ENCODE measurements at places on chromosomes 7 and 10.

DNA sequence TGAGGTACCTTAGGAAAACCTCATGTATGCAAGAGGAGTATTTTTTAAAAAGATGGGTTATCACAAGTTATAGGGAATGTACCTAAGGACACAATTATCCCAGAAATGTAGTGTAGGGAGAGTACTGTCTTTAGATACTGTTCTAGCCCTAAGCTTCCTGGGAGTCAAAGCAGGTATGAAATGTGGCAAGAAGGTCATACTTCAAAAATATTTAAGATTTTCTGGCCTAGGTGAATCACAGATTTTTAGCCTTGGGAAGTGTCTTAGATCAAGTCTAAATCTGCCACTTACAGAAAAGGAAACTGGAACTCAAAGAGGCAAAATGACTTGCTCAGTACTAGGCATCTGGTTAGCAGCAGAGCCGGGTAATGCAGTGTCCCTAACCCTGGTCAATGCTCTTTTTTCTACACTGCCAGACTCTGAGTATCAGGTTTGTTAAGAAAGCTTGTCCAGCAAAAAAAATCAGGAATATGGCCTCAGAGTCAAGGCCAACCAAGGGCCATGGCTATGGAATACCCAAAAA lies 13.9 kb downstream of the PIK3AP1 start:
- no peak for DNase-seq

GRCh38 chr10:129871966-129872365 lies 92.1 kb downstream of the EBF3 start:
- DNase-seq, result no peak

GRCh38 chr10:73537288-73537687 lies 41.5 kb upstream of the PPP3CB start:
- DNase-seq, result peak; percentile 22

- no peak for DNase-seq
Observed at GRCh38 chr10:18340496-18341051, 200.3 kb downstream of the CACNB2 start.

- no peak for DNase-seq
Observed at GRCh38 chr10:10821926-10822325, 195.7 kb upstream of the CELF2 start.

- no peak for DNase-seq
Observed at GRCh38 chr7:98212532-98213041, 1.3 kb downstream of the BHLHA15 start.

DNA sequence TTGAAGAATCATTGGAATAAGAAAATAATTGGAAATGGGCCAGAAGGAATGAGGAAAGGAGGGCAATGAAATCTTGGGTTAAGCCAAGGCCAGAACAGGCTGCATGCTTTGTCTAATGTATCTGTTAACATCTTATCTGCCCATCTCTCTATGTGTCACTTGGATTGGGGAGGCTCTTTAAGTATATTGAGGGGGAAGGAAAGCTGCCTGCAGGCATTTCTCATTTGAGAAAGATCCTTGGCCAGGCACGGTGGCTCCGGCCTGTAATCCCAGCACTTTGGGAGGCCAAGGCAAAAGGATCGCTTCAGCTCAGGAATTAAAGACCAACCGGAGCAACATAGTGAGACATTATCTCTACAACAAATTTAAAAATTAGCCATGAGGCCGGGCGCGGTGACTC lies 14.3 kb downstream of the PCBD1 start:
- DNase-seq, result no peak

DNA sequence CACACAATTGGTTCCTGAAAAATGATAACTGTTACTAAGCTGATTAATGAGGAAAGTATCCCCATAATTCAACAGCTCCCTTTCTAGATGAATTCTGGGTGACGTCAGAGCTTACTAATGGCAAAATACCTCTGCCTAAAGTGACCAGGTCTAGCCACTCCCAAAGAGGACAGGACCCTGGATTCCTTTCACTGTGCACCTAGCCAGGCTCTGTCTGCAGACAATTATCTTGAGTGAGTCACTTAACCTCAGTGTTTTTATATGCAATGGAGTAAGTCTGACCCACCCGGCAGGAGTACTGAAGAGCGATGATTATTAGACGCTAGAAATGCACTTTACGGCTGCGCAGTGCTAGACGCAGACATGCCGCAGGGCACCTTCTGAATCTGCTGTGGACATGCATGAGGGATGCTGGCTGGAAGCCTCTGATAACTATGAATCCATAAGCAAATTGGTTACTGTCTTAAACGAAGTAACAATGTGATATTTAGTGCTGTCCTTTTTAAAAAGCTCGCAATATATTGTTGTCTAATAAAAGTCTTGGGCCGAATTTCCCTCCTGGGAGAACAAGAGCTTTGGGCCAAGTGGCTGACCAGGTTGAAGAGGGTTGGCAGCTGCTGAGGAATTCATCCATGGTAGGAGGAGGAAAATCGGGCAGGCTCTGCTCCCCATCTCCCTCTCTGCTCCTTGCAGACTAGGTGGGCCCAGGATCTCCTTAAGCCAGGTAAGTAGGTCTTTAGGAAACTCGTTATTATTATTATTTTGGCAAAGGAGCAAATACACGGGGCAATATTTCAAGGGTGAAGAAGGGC lies 4.6 kb upstream of the INPP5A start:
- DNase-seq, result no peak

DNA sequence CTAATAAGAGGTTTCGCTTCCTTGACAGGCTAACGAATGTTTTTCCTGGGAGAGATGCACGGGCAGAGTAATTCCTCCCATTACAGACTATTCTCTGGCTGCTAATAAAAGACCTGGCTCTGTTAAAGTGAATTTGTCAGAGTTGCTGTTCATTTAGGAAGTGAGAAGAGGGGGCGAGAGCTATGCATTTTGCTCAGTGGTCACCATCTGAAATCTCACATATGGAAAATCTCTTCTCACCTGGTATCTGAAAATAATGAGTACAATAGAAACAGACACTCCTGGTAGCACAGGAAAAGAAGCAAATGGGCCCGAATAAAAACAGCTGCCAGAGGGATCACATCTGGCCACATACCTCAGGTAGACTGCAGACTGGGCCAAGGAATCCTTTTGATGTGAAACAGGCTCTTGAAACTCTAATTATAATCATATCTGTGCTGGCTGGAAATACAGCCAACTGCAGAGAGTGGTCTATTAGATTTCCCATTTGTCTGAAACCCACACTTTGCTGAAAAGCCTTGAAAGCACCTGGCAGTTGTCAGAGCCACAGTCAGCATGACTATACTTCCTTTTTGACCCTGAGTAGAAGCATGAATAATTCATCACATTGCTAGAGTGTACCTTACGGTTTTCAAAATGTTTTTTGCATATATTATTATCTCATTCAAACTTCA lies 33.6 kb downstream of the AOAH start:
- DNase-seq, result no peak

- no peak for DNase-seq
Observed at GRCh38 chr7:18855796-18856195, 261.6 kb downstream of the TWIST1 start.

DNA sequence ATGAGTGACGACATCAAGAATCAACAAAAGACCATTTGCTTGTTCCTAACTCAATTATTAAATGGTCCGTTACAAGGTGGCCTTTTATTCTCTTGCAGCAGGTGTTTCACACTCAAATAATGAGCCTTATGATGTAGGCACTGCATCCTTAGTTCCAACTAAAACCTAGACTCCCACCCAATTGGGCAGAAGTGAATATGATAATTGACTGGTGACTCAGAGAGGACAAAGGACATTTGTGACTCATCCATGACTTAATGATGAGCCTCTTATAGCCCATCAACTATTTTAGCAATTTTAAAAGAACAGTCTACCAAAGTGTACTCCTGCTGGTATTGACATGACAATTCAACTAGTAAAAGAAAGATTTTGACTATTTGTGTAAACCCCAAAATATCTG lies 1027.8 kb upstream of the PHF14 start:
- no peak for DNase-seq

- no peak for DNase-seq
Observed at GRCh38 chr10:109895848-109896247, 27.5 kb downstream of the XPNPEP1 start.

DNA sequence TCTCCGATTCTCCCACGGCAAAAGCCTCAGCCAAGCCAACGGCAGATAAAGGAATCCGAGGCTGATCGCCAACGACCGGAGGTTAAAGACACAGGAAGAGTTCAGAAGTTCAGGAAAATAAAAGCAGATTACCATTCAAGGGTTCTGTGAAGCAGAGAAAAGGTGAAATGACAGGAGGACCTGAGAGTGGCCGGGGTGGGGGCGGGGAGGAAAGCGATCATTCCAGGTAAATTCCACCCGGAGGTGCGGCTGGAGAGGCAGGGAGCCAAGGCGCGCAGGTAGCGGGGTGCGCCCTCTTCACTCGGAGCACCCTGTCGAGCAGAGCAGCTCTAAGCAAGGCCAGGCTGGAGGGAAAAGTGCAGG lies 35.3 kb upstream of the SEPHS1 start:
- DNase-seq, result no peak

DNA sequence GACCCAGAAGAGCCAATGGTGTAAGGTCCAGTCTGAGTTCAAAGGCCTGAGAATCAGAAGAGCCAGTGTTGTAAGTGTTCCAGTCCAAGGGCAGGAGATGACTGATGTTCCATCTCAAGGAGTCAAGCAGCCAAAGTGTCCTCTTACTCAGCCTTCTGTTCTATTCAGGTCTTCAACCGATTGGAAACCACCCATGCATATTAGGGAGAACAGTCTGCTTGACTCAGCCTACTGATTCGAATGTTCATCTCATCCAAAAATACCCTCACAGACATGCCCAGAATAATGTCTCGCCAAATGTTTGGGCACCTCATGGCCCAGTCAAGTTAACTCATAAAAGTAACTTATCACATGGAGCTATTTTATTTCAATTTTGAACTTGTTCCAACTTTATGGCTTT lies 2.9 kb upstream of the WDFY4 start:
- no peak for DNase-seq

- peak; percentile 82 for DNase-seq
Observed at GRCh38 chr7:140229591-140230515, 53.1 kb upstream of the KDM7A start.

DNA sequence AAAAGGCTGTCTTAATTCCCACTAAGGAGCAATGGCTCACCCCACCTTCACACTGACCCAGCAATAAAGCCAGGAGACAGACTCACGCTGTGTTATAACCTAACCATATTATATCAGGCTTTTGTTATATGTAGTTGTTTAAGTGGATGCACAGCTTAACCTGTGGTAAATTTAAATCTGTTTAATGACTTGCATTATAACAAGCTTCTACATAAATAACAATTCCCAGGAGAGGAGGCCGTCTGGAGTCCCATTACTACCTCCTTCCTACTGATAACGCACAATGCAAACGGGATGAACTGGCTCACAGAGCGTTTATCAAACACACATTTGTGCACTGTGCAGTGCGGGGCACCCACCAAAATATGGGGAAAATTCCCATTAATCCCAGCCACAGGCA lies 102.1 kb upstream of the MGMT start:
- DNase-seq, result no peak

DNA sequence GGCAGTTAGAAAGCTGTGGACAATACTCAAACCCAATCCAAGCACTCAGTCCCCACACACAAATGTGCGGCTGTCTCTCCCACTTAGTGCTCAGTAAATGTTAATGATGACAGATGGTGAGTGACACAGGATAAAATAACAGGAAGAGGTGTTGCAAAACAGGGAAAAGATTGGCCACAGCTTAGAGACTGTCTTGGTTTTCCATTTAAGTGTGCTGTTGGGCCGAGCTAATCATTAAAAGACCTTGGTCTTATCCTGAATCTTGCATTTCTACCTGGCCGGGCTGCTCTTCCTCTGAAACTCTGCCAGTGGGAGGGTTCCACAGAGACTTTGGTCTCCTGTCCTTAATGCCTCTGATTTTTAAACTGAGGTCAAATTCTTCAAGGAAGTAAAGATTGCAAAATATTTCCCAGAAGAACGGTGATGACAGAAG lies 113.1 kb upstream of the RNF32 start:
- DNase-seq, result no peak

GRCh38 chr10:18713077-18713476 lies 53.8 kb downstream of the ARL5B start:
- no peak for DNase-seq

- DNase-seq, result peak; percentile 50
Observed at GRCh38 chr10:35335133-35336083, 901 bp upstream of the CCNY start.

- DNase-seq, result peak; percentile 7
Observed at GRCh38 chr10:97828721-97829120, 20.9 kb upstream of the GOLGA7B start.

- no peak for DNase-seq
Observed at GRCh38 chr10:131119626-131120355, 191.7 kb downstream of the TCERG1L start.

DNA sequence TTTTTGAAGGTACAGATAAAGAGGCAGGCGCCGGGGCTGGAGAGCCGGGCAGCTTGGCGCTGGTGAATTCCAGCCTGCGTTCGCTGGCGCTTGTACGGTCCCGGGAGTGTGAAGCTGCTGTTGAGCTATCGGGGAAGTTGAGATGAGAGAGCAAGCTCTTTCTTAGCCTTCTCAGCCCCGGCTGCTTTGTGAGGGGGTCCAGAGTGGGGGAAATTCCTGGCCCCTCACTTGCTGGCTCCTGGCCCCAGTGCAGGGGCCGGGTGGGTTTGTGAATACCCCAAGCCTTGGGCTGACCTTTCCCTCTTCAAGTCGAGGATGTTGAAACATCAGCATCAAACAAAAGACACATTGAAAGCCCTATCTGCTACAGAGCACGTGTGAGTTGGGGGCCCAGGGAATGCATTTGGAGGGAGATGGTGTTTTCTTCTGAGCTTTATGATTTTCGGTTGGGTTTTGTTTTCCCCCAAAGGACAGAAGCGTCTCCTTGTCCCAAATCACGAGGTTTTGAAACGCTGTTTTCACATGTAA lies 2.7 kb downstream of the ZMIZ1 start:
- DNase-seq, result no peak

Measured in CD4-positive, alpha-beta T cell treated with Interleukin-21 for 1 hour (primary cell).